ENCODE measurements at places on chromosomes 12 and 14.

- DNase-seq = no peak
These were observed 20.2 kb upstream of the NXPH4 start for GRCh38 chr12:57196439-57196838.

DNA sequence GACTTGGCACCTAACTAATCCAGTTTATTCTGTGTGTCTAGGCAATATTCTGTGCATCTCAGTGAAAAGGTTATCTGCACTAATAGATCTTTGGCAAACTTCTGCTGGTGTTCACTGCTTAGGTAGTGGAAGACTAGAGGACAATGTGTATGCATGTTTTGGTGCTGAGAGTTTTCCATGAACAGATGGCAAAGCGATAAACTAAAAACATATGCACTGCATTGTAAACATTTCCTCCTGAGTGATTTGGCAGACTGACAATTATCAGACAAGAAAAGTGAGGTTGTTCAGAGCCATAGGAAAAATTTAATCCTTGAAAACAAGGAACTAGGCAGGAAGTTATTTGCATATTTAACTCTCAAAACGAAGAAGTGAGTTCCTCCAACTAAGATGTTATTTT is 400.4 kb downstream of the ATP23 start:
- DNase-seq = no peak

DNA sequence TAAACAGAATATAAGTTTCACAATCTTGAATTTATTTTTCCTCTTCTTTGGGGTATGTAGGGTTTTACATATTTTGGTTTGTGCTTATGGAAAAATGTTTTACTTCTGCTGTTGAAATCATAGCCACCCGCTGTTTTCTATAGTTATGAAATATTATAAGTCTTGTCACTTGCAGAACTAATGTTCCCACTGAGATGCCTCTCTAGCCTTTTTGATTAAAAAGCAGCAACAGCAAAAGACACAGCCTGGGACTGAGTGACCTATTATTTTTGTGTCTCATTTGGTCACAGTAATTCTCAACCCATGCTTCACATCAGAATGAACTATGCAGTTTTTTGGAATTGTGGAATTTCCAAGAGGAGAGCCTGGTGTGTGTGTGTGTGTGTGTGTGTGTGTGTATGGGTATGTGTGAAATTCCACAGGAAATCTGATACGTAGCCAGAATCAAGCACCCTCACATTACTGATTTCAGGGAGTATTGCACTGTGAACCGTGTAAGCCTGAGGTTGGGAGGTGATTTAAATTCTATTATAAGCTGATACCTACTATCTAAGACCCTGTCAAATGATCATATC is 55.7 kb upstream of the FRMD6 start:
- no peak for DNase-seq

DNA sequence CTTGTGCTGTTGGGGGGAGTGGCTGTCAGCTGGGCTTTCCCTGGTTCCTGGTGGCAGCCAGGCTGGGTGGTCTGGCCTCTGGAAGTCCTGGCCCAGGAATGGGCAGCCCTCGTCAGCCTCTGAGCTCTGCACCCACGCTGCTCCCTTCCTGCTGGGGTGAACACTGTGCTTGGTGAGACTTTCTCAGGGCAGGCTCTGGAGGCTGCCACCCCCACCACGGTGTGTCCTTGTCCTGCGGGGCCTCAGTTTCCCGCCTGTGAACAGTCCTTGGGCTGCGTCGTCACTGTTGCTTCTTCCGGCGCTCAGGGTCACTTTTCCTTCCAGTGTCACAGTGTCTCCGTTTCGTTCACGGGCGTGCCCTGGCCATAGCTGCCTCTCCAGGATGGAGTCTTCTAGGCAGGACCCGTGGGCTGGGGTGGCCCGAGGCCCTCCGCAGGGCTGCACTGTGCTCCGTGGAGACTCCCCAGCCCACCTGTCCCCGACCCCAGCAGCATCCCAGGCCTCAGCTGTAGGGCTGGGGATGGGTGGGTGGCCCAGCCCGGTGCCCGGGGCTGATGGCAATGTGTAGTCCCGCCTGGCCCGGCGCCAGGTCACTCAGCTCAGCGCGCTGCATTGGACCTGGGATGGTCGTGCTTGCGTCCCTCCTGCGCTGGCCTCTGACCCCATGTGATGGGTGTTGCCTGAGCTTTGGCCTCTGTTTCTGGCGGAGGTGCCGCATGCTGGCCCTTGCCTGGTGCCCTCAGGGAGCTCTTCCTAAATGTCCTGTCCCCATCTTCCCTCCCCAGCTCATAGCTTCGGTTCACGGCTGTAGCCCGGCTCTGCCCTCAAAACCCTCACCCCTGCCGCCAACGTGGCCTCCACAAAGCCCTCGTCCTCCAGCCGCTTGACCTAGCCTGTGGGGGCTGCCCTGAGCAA is 6.8 kb downstream of the KIF26A start:
- no peak for DNase-seq

DNA sequence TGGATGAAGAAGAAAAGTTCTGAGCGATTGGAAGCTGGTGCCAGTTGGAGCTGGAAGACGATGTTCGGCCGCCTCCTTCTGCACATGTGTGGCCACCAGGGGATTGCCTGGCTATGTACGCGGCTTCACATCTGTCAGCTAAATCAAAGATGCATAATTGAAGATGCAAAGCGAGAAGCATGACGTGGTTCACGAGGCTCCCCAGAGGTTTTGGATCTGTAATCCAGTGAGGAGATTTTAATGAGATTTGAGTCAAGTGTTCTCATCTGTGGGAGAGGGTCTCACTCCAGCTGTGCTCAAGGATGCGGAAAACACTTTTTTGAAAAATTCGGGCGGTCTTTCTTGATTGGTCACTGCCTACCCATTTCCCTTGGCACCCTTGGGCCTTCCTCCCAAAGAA is 94.6 kb downstream of the PAX9 start:
- no peak for DNase-seq

- no peak for DNase-seq
These were observed 16.7 kb downstream of the SINHCAF start for GRCh38 chr12:31309279-31309678.

All from stimulated activated CD4-positive, alpha-beta T cell treated with anti-CD3 and anti-CD28 coated beads, Interleukin-4, amount 100 ng/mL, for 24 hours (primary cell).